ENCODE measurements at places on chromosomes 11 and 22.

DNA sequence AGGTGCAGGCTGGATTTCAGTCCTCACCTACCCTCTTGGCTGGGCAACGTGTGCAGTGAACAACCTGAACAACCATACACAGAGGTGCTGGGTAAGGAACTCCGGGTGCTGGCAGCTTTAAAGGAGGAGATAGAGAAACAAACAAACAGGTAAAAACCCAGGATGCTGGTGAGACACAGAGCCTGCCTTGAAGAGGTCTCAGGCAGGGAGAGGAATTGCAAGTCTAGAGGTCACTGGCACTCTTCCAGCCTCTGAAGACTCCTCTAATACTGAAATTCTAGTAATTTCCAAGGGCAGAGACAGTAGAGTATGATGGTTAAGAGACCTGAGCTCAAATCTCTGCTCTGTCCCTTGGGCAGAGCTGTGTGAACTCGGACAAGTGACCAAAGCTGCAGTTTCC lies 192.5 kb downstream of the CEP164 start:
- no peak for DNase-seq

DNA sequence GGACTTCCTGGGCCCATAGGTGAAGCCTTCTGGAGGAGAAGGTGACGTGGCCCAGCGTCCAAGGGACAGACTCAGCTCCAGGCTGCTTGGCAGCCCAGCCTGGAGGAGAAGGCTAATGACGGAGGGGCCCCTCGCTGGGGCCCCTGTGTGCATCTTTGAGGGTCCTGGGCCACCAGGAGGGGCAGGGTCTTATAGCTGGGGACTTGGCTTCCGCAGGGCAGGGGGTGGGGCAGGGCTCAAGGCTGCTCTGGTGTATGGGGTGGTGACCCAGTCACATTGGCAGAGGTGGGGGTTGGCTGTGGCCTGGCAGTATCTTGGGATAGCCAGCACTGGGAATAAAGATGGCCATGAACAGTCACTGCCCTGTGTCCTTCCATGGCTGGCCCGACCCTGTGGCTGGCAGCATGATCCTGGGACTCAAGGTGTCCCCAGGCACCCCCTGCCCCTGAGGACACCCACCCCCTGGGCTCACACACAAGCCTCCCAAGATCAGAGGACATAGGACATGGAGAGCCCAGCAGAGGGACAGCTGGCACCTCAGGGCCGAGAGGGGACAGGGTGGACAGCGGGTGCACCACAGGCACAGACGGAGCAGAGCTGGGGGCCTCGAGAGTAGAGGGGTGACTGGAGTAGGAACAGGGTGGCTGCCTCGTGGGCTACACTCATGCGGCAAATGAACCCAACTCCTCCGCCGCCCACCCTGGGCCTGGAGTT lies 10.1 kb downstream of the SIGIRR start:
- DNase-seq: no peak

DNA sequence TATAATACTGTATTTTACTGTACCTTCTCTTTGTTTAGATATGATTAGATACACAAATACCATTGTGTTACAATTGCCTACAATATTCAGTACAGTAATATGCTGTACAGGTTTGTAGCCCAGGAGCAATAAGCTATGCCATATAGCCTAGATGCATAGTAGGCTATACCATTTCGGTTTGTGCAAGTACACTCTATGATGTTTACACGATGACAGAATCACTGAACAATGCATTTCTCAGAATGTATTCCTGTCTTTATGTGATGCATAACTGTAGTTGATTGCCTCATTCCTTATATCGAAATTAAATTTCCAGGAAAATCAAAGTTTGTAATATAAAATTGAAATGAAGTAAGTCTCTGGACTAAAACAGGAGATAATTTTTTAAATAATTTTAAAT lies 49.3 kb upstream of the OR5P2 start:
- DNase-seq: no peak

GRCh38 chr22:49825436-49825835 lies 2.2 kb downstream of the BRD1 start:
- peak; percentile 48 for DNase-seq

DNA sequence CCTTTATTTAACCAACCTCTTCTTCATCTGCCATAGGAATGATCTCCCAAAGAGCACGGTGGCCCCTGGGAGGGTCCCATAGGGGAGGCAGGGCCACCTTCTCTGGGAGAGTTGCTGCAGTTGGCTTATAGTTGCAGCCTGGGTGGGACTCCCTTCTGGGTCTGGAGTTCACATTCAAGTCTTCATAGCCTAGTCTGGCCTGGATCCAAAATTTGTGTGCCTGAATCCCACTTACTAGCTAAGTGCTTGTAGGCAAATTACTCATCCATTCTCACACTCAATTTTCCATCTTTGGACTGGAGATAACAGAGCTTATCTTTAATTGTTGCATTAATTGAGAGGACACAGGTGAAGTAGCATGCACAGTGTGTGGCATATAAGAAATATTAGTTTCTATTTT lies 163.6 kb downstream of the GRIK4 start:
- DNase-seq: no peak

DNA sequence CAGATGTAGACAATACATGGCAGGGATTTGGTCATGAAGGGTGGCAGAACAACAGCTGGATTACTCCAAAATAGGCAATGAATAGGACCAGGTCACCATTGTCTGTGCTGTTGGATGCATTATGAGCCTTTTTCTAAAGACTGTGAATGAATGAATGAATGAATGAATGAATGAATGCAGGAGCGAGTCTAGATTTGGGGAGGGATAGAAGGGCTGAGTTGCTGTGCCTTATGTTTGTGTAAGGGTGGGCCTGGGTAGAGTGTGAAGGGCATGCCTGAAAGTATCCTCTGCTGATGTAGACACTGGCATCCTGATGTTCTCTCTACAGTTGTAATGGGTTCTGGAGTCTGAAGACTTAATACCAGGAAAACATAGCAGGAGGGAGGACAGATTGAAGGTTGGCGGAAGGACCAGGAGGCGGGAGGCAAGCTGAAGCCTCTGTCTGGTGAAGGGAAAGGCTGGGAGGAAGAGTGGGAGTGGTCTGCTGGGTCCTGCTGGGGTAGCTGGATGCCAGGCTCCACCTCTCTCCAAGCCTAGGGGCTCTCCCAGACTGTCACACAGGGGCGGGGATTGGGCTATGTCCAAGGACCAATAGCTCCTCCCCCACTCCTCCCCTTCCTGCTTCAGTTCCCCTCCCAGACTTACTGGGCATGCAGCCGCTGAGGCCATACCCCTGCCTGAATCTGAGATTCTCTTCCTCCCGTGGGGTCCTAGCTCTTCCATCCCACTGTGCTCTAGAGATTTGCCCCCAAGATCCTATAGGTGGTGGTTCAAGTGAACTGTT lies 4.8 kb downstream of the TRIM3 start:
- DNase-seq: peak; percentile 81

GRCh38 chr22:28435140-28435768 lies 244.4 kb downstream of the TTC28 start:
- DNase-seq: no peak

DNA sequence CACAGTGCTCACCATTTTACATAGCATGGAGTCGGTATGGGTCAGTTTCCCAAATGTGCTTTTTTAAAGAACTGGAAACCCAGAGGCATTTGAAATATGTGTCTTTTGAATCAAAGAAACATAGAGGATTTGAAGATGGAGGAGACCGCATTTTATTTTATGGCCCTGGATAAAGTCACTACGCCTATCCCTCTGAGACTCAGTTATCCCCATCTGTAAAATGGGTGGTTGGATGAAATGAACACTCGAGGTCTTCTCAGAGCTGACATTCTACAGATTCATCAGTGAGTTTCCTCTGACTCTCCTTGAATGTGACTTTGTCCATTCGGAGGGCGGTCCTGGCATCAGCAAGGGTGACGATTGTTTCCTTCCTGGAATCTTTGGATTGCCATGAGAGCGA lies 135.1 kb downstream of the MIAT start:
- DNase-seq: no peak

GRCh38 chr11:19073454-19074415 lies 13.2 kb upstream of the MRGPRX2 start:
- DNase-seq: no peak

DNA sequence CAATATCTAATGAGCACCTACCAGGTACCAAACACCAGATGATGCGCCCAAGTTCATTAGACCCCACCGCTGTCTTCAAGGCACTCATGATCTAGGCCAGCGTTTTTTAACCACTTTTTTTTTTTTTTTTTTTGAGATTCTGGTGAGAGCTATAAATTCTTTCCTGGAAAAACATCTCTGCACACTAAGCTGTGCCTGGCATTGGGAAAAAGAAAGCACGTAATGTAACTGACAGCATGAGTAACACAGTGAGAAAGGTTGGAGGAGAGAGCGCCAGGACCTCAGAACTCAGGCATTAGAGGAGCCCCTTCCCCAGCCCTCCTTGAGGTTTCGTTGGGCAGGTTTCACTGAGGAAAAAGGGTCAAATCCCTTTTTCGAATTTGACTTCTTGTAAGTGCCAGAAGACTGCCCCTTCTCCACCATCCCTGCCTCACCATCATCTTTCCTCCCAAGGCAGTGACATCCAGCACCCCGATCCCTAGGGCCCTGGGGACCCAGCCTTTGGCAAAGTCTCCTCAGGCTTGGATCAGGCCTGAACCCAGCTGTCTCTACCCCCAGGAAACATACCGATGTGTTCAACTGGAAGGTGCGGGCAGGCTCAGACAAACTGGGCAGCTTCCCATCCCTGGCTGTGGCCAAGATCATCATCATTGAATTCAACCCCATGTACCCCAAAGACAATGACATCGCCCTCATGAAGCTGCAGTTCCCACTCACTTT lies 26.1 kb upstream of the SMIM35 start:
- DNase-seq: no peak

- no peak for DNase-seq
Measured at GRCh38 chr11:131179836-131180235, 190.6 kb upstream of the NTM start.

- DNase-seq: peak; percentile 62
Measured at GRCh38 chr11:34654483-34655334, 33.8 kb downstream of the EHF start.

DNA sequence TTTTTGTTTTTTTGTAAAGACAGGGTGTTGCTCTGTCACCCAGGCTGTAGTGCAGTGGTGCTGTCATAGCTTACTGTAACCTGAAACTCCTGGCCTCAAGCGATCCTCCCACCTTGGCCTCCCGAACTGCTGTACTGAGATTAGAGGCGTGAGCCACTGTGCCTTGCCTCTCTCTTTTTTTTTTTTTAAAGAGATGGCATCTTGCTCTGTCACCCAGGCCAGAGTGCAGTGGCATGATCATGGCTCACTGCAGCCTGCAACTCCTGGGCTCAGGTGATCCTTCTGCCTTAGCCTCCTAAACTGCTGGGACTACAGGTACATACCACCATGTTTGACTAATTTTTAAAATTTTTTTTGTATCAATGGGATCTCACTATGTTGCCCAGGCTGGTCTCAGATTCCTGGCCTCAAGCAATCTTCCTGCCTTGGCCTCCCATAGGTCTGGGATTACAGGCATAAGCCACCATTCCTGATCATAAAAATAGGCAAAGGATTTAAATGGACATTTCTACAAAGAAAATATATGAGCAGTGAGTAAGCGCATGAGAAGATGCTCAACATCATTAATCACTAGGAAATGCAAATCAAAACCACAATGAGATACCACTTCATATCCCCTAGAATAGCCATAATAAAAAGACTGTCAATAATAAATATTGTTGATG lies 17.3 kb upstream of the CLNS1A start:
- no peak for DNase-seq

DNA sequence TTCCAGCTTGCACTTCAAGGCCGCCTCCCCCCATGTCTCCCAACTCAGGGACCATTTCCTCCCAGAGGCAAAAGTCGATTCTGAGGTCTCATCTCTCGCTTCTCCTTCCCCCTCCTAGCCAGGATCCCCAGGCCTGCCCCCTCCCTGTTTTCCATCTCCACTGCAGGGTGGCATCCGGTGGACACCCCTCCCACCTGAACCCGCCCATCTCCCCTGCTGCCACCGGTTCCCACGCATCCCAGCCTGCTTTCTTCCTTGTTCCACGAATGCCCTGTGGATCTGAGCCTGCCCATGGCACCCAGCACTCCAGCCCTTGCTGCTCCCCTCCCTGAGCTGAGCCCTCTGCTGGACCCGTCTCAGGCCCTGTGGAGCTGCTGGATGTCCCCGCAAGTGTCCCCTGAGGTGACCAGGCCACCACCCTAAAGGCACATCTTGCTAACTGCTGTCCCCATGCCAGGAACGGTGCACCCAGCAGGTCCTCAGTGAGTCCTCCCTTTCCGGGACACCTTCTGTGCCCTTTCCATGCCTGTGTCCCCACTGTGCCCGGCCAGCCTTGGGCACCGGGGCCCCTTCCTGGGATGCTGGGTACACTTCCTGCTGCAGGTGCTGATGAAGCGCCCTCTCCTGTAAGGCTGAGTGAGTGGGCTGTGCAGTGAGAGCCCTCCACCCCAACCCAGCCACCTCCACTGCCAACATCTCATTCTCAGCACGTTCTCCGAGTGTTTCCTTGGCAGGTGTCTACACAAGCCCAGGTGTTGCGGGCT lies 936 bp downstream of the IL17REL start:
- DNase-seq: no peak

- DNase-seq: no peak
Measured at GRCh38 chr11:70654016-70654415, 255.7 kb downstream of the CTTN start.

DNA sequence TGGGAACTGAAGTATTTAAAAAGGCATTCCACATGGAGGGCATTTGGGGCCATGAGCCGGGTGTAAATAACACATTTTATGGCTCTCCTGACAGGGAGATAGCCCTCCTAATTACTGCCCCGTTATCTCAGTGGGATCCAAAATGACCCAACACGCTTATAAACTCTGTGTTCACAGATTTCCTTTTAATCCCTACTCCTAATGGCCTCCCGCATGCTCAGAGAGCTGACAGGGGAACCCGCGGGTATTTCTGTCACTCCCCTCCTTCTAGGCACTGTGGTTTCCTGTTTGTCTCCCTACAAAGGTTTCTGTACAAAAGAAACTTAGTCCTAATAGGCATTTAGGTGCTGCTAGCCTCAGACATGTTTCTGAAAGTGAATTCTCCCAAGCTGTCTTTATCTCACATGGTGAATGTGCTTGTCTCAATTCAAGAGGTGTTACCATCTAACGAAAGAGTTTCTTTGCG lies 202.8 kb upstream of the SEZ6L start:
- no peak for DNase-seq

DNA sequence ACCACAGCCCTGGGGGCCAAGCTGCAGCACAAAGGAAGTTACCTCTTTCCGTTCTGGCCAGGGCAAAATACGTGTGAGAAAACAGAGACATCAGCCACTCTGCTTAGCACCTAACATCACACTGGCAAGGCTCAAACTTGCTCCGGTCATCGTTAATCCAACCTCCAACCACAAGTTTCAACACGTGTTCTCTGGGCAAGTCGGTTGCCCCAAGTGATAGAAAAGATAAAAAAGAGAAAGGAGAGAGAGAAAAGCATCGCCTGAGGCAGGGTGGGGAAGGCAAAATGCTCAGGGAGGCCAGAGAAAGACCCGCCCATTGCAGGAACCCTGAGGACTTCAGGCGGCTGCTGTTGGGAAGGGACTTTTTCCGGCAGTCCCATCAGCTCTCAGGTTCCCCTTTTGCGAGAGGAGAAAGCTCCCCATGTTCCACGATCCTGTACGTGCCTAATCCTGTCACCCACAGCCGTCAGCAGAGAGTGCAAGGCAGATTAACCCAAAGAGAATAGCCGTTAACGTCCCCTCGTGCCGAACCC lies 18.5 kb upstream of the B4GALNT4 start:
- DNase-seq: peak; percentile 56

- DNase-seq: no peak
Measured at GRCh38 chr11:105986554-105986953, 35.5 kb downstream of the MSANTD4 start.
